Activated T-helper 2 cell treated with anti-CD3 and anti-CD28 coated beads, Interferon-gamma antibody, Interleukin-2, Interleukin-4, amounts not matched to agents 10 μg/mL and 5 μg/mL and 100 μg/mL, durations not matched to agents 14 hours and 24 hours and 36 hours (primary cell): ENCODE measurements at places on chromosomes 7 and 10. TPM values are rescaled to one million over a fixed set of nuclear protein-coding genes. Genes with fewer than 3 reads are reported as not detected.

- DNase-seq, result no peak
Observed at GRCh38 chr10:110392868-110393740, 88.4 kb upstream of the SMNDC1 start.

DNA sequence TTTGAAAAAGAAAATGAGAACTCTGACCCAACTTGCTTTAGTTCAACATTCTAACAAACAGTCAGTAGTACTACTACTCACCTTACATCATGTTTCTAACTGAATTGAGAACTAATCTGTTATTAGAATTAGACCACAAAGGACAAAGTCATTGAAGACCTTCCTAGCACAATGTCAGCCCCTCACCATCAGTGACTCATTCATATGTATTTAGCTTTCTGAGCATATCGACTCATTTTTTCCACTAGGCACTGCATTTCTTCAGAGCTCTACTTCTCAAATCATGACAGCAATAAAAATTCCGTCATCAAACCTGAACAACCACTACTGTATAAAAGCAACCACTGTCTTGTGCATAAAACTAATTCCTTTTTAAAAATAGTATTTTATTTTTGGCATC lies 4.4 kb upstream of the LRRN3 start:
- no peak for DNase-seq

Gene SPAG6
- total RNA-seq, result 0.14 and 0.62 TPM in 2 replicates

Gene PHTF2
- 31.8 and 34.8 TPM in 2 replicates for total RNA-seq

Gene SUGCT
- total RNA-seq, result 0.43 and 1.2 TPM in 2 replicates

- DNase-seq, result no peak
Observed at GRCh38 chr7:122637784-122638183, 61.1 kb downstream of the RNF133 start.

DNA sequence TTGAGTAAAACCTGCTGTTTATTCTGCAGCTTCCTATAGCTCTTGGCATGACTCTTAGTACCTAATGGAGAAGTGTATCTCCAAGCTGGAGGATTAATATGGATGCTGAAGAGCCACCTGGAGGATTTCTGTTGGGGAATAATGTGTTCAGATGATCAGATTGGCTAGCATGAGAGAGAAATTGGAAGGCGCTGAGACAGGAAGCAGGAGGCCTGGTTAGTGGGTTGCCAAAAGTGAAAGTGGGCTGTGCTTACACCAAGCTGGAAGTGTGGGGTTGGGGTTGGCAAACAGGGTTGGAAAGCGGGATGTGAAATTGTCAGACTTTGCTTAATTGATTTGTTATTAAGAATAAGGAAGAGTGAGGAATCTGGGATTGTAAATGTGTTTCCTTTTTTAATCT lies 111.8 kb upstream of the PLPP4 start:
- DNase-seq, result no peak

Gene RNF32
- 2.9 and 3.4 TPM in 2 replicates for total RNA-seq

Gene PNLIP
- total RNA-seq, result not detected in 2 replicates

DNA sequence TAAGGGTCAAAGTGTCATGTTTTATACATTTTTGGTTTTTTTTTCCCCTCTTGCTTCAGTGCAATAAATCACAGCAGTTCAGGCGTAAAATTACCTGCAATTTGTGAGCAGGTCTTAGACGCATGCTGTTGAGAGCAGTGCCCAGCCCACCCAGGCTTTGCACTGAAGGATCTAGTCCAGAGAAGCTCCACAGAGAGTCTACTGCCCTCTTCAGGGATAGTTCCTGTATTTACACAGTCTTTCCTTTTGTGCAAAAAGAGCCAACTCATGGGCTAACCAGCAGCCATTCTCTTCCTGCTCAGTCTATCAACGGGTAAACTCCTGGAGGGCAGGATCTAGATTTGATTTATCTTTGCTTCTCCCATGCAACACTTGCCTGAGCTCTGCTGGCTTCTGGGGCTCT lies 82.2 kb upstream of the NAMPT start:
- DNase-seq, result no peak

DNA sequence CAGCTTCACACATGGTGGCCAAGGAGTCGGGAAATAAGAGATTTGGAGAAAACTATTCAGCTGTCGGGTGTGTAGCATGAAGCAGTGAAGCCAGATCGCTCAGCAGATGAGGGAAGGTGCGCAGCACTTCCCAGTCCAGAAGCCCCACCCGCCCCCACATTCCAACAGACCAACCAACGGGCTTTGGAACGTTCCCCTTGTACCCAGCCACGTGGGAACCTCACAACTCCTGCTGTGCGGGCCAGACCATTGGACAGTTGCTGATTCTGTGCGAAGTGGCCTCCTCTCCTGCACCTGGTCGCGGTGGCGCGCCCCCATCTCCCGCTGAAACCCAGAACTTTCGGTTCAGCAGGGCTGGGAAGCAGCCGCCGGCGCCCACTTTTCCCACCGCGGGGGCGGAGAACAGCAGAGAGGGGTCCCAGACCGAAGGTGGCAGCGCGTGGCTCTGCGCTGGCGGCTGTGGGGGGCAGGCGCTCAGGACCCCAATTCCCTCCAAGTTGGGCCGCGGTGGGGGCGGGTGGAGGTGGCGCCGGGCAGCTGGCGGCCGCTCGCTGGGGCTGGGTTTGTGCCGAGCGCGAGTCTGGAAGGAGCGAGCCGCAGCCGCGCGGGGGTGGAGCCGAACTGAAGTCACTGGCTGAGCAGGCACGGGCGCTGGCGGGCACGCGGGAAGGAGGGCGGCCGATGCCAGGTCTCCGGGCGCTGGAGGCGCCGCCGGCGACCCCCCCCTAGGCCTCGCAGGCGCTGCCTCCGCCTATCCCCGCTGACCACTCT lies 1301.5 kb upstream of the SORCS1 start:
- no peak for DNase-seq

DNA sequence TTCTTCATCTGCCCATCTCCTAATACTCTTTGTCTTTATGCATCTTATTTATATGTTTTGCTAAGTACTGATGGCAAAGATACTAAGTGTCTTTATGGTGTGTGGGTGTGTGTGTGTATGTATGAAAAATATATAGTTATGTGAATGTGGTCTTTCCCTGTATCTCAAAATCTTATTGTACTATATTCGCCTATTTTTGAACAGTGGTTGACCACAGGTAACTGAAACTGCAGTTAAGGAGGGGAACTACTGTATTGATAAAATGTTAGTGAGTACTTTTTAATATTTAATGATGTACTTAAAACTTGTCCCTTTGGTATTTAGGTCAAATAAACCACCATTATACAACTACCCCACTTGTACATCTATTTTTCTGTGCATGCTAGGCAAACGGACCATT lies 85.9 kb downstream of the ADD3 start:
- no peak for DNase-seq
